ENCODE measurements at places on chromosomes 16 and 17.
A peak's percentile ranks its signal among the peaks of the same experiment; 100 is the strongest.

- no peak for DNase-seq
These were observed 8.2 kb downstream of the COTL1 start for GRCh38 chr16:84609563-84610177.

DNA sequence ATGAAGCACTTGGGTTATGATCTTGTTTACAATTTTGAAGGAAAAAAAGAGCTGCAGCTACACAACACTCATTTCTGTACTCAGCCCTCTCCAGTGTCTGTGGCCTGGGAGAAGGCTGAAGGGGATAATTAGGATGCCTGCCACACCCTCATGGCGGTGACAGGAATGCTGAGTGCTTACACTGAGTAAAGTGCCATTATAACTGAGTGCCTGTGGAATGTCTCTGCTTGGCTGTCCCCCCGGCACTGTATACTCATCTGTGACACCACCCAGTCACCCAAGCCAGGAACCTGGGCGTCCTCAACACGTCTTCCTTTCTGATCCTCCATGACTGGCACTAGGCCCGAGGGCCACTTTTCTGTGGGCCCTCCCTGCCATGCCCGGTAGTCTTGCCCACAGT lies 3.5 kb upstream of the MRPL38 start:
- no peak for DNase-seq

DNA sequence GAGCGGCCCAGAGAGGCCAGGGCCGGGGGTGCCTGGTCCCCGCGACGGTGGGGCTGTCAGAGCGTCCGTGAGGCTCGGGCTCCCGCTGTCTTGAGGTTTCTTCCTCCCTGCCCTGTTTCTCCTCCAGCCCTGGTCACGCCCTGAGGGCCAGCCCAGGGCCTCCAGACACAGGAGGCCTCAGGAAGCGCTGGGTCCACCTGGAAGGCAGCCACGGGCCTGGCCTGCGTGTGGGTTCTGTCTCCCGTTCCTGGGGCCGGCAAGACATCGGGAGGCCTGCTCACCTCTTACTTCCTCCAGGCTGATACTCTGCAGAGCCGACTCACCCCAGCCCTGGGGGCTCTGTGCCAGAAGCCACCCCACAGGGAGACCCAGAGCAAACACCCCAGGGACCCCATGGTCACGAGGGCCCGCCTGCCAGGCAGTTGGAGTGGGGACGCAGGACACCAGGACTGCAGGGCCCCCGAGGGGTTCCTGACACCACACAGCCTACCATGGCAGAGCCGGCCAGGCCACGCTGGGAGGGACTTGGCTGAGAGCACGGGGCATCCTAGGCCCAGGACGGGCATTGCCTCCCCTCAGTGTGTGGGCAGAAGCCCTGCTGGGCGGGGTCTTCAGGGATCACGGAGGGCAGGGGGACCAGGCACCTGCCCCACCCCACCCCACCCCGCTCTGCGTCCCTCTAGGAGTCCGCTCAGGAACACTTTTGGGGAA lies 18.9 kb upstream of the CACNA1H start:
- DNase-seq: no peak

DNA sequence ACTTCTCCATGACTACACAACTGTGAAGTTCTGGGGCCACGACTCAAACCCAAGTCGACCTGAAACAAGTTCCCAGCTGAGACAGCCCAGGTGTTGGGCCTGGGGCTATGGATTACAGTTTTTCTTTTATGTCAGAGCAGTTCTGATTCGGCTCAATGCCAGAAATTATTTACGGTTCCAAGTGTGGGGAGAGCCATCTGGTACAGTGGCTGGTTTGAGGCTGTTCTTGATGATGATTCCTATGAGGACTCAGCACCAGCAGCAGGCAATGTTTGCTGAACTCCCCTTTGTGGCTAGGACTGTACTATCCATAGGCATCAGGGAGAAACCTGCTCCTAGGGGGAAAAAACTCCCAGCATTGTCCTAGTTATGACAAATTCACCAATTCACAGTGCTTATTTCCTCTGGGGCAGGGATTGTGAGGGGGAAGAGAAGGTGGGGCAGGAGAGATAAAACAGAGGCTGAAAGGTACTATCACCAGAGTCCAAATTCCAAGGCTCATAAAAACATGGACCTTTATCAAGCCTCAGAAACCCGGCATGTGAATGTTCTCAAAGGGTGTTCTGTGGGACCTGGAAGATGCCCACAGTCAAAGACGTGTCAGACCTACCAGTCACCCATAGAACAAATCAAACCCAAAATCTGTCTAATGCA lies 18.2 kb upstream of the CMTM4 start:
- no peak for DNase-seq

GRCh38 chr16:620700-621525 lies 9.9 kb upstream of the WFIKKN1 start:
- no peak for DNase-seq

DNA sequence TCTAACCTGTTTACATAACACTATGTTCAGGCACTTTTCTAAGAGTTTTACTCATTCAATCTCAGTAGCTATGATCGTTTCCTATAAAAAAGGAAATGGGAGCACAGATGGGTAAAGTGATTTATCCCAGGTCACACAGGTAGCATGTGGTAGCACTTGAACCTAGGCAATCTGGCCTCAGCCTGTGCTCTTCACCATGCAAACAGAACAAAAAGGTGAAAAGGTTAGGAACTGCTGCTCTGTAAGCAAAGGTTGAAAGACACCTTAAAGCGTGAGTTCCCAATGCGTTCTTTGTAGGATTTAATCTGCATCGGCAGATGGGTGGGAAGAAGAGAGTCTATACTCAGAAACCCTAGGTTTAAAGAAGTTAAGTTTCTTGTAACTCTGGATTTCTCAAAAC lies 14.9 kb upstream of the KLHL11 start:
- no peak for DNase-seq

- peak; percentile 89 for DNase-seq
These were observed 281.6 kb downstream of the RBFOX1 start for GRCh38 chr16:7614021-7614795.

GRCh38 chr16:89113661-89114060 lies 20.0 kb downstream of the ACSF3 start:
- DNase-seq: no peak

DNA sequence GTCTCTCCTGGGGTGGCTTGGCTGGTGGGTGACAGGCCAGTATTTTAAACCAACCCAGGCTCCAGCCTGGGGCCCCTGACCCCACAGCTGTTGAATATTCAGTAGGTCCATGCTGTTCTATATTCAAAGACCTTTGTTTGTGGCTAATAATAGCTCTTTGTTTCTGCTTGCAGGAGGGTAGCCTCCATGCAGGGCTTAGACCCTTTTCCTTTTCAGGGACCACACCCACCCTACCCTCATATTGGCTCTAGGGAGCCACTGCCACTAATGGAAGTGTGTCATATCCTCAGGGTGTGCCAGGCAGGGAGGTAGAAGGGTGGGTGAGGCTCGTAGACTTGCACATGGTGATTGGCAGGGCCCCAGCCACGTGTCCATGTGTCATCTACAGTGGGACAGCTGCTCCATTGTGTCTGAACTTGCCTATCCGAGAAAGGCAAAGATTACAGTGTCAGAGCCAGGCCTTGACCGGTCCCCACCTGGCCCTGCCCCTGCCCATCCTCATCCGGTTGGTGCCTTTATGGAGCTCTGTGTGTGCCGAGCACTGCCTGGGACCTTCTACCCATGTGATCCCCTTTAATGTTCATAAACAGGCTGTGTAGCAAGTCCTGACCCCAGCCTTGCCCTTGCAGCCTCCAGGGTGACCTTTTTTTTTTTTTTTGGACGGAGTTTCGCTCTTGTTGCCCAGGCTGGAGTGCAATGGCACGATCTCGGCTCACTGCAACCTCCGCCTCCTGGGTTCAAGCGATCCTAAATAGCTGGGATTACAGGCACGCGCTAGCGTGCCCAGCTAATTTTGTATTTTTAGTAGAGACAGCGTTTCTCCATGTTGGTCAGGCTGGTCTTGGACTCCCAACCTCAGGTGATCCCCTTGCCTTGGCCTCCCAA lies 22.1 kb downstream of the TMC7 start:
- no peak for DNase-seq

DNA sequence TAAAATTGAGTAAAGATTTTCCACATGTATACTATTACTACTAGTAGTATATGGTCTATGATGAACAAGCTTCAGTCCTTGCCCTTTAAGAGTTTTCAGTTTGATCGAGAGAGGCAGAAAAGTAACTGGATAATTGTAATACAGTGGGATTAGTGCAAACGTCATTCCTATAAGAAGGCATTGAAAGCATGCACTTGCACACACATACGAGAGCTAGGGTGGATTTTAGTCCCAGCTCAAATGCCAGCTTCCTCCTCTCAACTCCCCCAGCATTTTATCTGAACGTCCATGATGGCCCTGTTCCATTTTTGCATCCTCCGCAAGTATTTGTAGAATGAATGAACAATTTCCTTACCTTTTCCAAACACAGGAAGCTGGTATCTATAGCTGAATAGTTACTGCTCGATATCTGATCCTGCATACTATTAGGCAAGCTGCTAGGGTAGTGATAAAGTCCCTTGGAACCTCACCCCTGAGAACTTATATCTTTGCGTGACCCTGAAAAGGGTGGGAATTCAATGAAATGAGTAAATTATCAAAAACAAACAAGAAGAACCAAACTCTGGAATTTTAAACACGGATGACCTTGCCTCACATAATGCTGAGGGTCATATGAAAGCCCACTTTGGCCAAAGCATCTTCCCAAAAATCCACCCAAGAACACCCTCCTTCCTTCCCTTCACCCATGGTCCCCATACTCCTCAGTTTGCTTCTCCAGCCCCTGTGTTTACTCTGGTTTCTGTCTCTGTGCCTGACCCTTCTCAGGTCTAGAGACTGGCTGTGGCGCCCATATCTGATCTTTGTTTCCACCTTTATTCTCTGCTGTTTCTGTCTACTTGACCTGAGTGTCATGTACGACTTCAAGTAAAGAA lies 60.5 kb downstream of the TMEM100 start:
- DNase-seq: no peak

DNA sequence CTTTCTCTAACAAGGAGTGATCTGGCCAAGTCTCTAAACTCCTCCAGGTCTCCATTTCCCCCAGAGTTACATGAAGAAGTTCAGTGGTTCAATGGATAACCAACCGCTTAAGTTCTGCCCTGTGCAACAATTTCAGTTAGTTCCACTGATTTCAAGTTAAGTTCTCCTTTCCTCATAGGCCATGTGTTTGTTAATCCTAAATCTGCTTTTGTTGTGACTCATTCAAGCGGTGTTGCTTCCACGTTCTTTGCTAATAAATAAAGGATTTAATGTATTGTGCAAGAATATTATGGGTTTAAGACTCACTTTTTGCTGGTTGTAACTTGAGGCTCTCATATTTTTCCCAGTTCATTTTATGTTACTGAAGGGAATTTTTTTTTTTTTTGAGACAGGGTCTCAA lies 36.3 kb downstream of the GNA13 start:
- no peak for DNase-seq

DNA sequence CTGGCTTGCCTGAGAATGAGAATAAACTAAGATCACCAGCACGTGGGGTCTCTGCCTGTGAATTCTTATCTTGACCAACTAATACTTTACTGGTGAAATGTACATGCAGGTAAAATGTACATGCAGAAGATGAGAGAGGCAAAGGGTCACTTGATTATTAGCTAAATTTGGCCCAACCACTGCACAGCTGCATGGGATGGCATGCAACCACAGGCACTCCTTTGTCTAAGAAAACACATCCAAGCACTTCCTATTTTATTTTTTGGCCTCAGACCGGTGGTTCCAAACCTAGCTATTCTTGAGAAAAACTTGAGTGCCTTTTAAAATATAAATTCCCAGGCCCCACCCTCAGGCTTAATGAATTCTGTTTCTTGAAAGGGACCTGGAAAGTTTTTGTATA lies 77.9 kb downstream of the SYCE1L start:
- no peak for DNase-seq

DNA sequence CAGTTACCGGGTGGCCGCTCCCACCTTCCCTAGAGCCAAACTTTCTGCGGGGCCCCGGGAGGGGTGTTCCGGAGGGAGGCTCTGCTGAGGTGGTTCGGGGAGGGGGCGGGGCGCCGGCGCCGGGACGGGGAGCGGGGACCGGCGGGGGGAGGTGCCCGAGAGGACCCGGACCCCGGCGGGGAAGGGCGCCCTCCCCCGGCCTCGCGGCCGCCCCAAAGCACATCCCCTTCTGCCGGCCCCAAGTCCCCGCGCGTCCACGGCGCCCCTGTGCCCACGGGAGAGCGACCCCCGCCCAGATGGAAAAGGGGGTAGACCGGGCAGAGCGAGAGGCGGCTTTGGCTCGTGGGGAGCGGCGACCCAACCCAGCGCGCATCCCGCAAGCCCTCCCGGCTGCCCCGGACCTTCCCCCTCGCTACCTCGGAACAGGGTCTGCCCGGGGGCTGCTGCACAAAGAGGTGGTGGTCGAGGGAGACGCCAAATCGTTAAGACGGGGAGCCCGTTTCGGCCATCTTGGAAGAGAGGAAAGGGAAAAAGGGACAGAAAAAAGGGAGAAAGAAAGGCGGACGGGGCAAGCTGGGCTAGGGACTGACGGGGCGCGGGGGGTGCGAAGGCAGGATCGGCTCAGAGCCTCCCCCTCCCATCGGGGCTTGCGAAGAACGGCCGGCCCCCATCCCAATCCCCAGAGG lies 530 bp downstream of the PCGF2 start:
- DNase-seq: peak; percentile 54

GRCh38 chr16:11249233-11250061 lies 6.6 kb downstream of the SOCS1 start:
- no peak for DNase-seq

DNA sequence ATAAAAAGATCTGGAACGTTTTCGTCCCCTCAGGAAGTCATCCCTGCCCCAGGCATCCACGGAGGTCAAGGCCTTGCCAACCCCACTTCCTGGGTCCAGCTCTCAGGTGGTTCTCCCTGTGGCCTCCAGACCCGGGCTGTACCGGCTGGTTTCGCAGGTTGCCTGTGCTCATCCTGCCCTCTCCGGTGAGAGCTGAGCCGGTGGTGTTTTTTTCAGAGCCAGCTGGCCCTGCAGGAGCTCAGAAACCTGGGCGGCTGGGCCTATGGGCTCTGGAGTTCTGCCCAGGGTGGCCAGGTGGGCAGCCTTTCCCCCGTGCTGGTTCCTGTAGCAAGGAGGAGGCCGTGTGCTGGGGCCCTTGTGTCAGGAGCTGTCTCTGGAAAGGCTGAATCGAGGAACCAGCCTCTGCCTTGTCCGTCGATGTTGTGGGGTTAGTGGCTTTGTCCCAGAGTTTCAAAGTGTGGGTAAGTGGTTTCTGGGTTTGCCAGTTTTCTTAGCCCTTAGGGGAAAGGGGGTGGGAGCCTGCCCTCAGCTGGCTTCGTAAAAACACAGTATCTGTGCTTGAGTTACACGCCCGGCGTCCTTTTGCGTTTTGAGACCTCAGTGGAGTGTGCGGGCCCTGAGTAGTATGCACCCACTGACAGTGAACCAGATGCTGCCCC lies 23.6 kb downstream of the C16orf90 start:
- DNase-seq: no peak
